Vagina (tissue), 2 donors: ENCODE measurements at places on chromosomes 13 and 19.

- DNase-seq: no peak
Measured at GRCh38 chr13:66612983-66613382, 617.2 kb downstream of the PCDH9 start.

DNA sequence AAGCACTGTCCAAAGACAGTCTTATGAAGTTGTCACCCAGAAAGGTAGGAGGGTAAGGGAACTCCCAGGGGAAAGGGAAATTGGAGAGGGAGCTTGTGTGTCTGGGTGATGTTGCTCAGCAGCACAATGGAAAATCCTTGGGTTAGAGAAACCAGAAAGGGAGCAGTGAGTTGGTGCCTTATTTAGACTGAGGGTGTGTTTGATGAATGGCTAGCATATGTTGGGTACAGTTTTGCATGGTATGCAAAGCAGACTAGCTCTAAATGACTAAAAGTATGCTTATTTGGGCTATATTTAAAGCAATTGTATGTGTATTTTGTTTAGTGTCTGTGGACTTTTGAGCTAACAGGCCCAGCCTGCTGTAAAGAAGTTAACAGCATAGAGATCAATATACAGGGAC is 2884.6 kb upstream of the PCDH20 start:
- no peak for DNase-seq

DNA sequence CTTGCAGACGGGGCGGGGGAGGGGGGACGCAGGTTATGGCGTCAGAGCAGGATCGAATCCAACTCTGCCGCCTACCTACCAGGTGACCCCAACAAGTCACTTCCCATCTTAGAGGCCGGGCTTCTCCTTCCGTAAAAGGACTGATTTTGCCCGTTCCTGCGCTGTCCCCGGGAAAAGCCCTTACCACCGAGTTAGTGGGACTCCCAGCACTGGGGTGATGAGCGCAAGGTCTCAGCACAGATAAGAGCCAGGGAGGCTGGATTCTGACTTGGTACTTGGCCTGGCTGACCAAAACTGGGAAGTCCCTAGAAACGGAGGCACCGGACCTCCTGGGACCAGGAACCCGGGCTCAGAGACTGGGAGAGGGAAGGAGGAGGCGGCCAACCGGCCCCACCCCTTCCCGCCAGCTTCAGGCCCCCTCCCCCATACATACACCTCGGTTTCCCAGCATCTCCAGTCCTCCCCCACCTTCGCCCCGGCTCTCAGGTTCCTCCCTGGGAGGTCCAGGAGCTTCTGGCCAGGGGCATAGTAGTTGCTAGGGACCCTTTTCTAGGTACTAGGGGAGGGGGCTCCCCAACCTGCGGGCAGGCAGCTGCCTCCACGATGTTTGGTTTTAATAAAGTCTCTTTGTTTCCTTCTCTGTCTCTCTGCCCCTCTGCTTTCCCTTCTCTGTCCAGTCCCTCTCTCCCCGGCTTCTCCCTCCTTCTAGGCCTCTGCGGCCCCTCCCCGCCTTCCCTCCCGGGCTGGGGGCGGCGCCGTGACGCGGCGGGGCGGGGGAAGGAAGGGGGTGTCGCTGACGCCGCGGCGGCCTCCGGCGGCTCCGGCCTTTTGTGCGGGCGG is at the start of gene GRAMD1A:
Gene GRAMD1A, plus strand, starts transcription at position 826 of the 840 bp plus-strand sequence. CDS start 156 bp downstream, outside the sequence.
- peak; percentile 97 for DNase-seq

DNA sequence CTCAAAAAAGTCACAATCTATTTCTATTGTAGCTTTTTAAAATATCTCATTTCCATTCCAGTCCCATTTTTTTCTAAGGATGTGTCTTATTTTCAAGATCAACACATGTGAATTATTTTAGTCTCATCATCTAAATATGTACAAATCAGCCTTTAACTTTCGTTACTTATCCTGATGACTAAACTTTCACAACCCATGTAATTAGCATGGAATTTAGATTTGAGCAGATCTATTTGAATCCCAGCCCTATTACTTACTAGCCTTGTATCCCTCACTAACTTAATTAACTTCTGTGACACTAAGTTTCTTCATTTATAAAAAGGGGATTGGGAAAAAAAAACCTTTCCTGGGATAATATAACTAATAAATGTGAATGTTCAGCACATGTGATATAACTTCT is 81.1 kb downstream of the UFM1 start:
- no peak for DNase-seq

- no peak for DNase-seq
Measured at GRCh38 chr19:51329411-51329810, 12.5 kb downstream of the VSIG10L start.

- no peak for DNase-seq
Measured at GRCh38 chr19:19538061-19538784, at the start of gene CILP2. Gene CILP2, plus strand, starts transcription at chr19:19538265. Its CDS starts 85 bp downstream, at chr19:19538350.

DNA sequence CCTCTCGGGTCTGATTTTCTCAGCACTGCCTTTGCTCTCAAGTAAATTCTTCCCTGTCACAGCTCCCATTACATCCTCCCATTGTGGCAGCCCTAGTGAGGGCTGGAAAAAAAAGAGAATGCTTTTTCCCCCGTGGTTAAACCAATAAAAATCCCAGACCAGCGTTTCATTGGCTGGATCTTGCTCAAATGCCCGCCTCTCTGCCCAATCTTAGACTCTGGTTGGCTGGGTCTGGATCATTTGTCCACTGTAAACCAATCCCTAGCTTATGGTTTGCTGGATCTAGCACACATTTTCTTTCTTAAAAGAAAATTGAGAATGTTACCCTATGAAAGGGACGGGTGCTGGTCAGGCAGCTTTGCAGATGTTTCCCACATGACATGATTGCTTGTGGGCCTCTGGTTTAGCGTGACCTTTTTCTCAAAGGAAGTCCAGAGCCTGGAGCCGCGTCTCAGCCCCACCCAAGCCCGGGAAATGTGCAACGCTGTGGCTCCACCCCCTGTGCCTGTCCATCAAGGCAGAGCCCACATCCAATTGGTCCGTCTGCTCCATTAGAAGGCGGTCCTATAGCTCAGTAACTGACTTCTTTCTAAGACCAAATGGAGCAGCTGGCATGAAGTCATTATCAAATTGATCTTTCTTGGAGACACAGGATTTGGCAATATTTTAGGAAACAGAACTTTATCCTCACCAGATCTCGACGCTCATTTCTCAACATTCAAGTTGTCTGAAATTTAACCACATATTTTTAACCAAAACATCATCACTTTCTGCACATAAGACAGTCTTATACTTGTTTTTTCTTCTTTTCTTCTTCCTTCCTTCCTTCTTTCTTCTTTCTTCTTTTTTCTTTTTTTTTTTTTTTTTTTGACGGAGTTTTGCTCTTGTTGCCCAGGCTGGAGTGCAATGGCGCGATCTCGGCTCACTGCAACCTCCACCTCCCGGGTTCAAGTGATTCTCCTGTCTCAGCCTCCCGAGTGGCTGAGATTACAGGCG is 2.6 kb upstream of the MCEMP1 start:
- DNase-seq: no peak

GRCh38 chr13:30619731-30620130 is 2.0 kb downstream of the USPL1 start:
- DNase-seq: no peak

GRCh38 chr13:29508130-29508875 is 87.2 kb downstream of the SLC7A1 start:
- no peak for DNase-seq

DNA sequence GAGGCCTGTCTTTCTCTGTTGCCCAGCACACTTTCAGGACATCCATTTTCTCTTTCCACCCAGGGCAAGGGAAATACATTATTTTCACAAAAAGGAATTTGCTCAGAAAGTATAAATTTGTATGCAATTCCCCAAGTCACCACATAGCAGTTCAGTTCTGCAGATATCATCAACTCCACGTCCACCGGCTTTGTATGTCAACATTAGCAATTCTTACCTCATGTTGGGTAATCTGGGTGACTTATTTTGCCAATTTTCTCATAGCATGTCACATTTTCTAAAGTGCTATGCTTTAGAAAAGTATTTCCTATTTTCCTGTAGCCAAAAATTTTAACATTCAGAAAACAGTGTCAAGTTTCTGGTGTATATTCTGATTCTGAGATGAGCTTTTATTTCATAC is 501.8 kb downstream of the EFNB2 start:
- DNase-seq: no peak

DNA sequence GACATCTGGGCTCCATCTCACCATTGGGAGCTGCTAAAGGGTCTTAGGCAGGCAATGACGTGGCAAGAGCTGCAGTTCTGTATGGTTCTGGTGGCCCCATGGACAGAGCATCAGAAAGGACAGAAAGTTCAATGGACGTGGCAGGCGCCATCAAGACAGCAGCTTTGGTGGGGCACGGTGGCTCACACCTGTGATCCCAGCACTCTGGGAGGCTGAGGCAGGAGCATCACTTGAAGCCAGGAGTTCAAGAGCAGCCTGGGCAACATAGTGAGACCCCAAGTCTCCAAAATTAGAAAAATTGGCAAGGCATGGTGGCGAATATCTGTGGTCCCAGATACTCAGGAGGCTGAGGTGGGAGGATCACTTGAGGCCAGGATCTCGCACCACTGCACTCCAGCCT is 9.5 kb downstream of the EVI5L start:
- DNase-seq: no peak

DNA sequence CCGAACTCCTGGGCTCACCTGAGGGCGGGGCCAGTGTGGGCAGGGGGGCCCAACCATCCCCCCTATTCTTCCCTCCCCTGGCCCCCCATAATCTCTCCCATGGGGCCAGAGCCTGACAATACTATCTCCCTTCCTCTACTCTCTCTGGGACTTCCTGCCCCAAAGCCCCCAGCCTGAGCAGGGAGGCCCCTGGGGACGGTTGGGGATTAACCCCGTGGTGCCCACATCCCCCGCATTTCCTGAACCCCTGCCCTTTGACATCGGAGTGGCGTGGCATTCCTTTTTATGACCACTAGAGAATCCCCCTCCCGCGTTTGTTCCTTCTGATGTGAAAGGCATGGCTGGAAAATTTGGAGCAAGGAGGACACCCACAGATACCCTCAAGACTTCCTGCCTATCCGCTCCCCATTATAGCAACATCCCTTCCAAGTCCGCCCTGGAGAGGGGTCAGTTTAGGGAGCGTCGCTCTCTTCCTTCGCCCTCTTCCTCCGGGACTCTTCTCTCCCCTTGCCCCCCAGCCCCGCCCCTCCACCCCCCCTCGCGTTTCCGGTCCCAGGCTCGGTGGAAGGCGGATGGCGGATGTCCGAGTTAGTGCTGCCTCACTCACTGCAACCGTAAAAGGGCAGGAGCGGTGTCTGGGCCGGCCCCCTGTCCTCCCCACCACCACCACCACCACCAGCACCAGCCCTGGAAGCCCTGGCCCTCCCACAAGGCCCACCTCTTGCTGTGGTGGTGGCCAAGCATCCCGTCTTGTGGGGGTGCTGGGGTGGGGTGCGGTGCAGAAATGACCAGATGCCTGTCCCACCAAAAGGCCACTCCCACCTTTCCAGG is 1.8 kb downstream of the VASP start:
- DNase-seq: no peak

DNA sequence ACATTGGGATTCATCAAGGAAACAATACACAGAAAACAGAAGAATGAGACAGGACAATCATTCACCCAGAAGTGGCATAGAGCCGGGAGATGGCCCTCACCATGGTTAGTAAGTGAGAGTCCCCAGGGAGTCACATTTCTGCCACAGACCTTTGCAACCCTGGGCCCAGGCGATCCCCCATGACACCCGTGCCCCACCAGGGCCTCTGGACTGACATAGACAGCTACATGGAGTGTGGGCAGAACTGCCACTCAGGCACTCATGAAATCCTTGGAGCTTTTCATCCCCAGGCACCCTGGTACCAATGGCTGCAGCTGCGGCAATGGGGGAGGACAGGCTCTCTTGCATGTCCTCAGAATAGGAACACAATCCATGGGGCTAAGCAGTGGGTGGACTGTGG is 174.5 kb upstream of the TRPC4 start:
- no peak for DNase-seq

GRCh38 chr13:50969691-50970090 is 60.1 kb downstream of the RNASEH2B start:
- no peak for DNase-seq

GRCh38 chr13:50892210-50892944 is 17.2 kb upstream of the RNASEH2B start:
- DNase-seq: no peak
